Suppressor macrophage (primary cell): ENCODE measurements at places on chromosomes 6 and 20.

- no peak for DNase-seq
These were observed 402.7 kb downstream of the CDKAL1 start for GRCh38 chr6:20936949-20937348.

- no peak for DNase-seq
These were observed 17.6 kb upstream of the ENTPD6 start for GRCh38 chr20:25177890-25178321.

DNA sequence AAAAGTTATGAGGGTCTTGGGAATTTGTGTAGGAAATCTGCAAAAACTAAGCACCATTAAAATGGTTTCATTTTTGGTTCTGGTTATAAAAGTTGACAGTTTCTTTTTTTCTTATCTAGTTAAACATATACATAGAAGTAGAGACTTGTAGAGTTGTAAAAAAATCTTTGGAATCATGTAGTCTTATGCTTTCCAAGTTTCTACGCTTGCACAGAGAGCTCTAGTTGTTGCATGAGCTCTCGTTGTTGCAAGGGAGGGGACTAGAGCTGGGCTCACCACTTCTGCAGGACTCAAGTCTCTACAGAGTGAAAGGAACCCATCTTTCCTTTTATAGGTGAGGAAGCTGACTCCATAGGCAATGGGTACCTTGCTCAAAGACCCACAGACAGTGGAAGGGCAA is 21.6 kb upstream of the CCN2 start:
- DNase-seq: no peak

- no peak for DNase-seq
These were observed 156.5 kb downstream of the COL12A1 start for GRCh38 chr6:75049308-75049707.

- DNase-seq: no peak
These were observed 54.4 kb downstream of the HMGN3 start for GRCh38 chr6:79180052-79180451.
